ENCODE measurements at places on chromosomes 2 and 18. TPM values are rescaled to one million over a fixed set of nuclear protein-coding genes. Genes with fewer than 3 reads are reported as not detected.

DNA sequence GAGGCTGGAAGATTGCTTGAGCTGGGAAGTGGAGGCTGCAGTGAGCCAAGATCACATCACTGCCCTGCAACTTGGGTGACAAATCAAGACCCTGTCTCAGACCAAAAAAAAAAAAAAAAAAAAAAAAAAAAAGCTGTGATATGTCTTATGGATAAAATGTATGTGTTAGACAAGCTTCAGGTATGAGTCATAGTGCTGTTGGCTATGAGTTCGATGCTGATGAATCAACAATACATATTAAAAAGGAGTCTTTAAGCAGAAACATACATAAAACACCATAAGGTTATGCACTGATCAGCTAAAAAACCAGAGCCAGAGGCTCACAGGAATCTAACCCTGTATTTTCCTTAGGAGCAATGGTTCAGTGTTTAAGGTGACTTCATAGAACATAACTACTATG, 332.3 kb downstream of the NCKAP5 start:
- DNase-seq, result no peak
- no peaks in the 10 kb centered on the region for H3K4me1 ChIP-seq
- H3K4me3 ChIP-seq, result no peak overlapping the region

DNA sequence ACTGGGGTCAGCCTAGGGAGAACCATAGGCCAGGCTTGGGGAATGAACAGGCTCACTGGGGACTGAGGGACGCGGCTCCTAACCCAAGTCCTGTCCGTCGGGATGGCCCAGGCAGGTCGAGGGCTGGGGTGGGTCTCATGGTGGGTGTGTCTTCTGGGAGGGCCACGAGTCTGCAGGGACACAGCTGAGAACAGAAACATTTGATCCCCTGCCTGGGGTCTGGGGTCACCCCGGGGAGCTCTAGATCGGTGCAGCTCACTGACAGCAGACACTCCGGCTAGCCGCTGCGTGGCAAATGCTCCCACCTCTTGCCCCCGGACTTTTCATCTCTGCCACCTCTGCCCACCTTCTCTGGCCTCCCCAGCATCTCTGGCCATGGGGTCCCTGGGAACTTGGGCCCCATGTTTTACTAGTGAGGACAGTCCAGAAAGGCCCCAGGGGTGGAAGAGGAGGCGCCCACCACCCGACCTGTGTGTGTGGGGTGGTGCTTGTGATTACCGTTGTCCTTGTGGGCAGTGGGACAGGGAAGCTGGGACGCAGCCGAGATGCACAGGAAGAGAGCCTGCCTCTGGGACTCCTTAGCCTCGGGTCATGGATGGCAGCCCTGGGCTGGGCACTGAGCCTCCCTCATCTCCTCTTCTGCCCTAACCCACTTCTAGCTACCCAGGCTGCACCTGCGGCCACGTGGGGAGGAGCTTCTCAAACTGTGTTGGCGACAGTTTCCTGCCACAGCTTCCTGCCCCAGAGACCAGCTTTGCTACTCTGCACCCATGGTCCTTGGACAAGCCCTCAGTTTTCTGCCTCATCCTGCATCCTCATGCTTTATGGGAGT, 4.9 kb downstream of the ZAP70 start:
- peak overlapping the region; percentile 61 for H3K27ac ChIP-seq
- no peaks in the 10 kb centered on the region for H3K36me3 ChIP-seq
- no peaks in the 10 kb centered on the region for H3K4me1 ChIP-seq

CPO gene
- polyA plus RNA-seq, result 3.9 TPM

- no peak overlapping the region for H3K27ac ChIP-seq
- no peaks in the 10 kb centered on the region for H3K36me3 ChIP-seq
- H3K4me1 ChIP-seq, result no peaks in the 10 kb centered on the region
- no peak overlapping the region for H3K4me3 ChIP-seq
- no peak for DNase-seq
Measured at GRCh38 chr2:239044336-239044735, 196.5 kb downstream of the TWIST2 start.

- H3K27me3 ChIP-seq, result no peaks in the 10 kb centered on the region
- DNase-seq, result no peak
- H3K4me1 ChIP-seq, result no peaks in the 10 kb centered on the region
- no peak overlapping the region for H3K27ac ChIP-seq
- no peaks in the 10 kb centered on the region for H3K36me3 ChIP-seq
Measured at GRCh38 chr2:178324077-178324476, 126.9 kb downstream of the PRKRA start.

GRCh38 chr2:31258351-31258750, 24.4 kb downstream of the EHD3 start:
- no peak for DNase-seq
- no peaks in the 10 kb centered on the region for H3K27me3 ChIP-seq
- no peak overlapping the region for H3K27ac ChIP-seq
- no peaks in the 10 kb centered on the region for H3K4me1 ChIP-seq
- H3K4me3 ChIP-seq, result no peak overlapping the region
- H3K36me3 ChIP-seq, result peaks cover 7% of the 10 kb centered on the region

GRCh38 chr2:190634381-190634780, 14.5 kb upstream of the NAB1 start:
- H3K4me3 ChIP-seq, result no peak overlapping the region
- no peaks in the 10 kb centered on the region for H3K36me3 ChIP-seq
- H3K27ac ChIP-seq, result no peak overlapping the region
- H3K4me1 ChIP-seq, result no peaks in the 10 kb centered on the region

- H3K27ac ChIP-seq, result no peak overlapping the region
- no peaks in the 10 kb centered on the region for H3K4me1 ChIP-seq
- no peak for DNase-seq
- no peaks in the 10 kb centered on the region for H3K36me3 ChIP-seq
- no peaks in the 10 kb centered on the region for H3K27me3 ChIP-seq
Measured at GRCh38 chr2:37767959-37768925, 96.8 kb upstream of the CDC42EP3 start.

SPDYA gene
- polyA plus RNA-seq, result not detected

DNA sequence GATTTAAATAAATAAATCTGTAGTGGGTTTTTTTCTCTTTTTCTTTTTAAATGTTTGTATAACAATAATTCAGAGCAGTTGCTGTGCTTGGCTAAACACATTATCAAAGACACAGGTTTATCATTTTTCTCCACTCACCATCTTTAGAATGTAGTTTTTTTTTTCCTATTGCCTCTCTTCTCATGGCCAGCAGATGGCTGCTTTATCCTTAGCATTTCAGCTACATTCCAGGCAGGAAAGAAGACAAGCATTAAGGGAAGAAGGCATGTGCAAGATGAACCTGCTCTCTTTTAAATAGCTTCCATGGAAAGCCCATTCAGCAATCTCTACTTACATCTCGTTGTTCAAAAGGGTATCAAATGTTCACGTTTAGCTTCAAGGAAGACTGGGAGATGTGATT, 42.6 kb downstream of the ARHGAP15 start:
- H3K36me3 ChIP-seq, result no peaks in the 10 kb centered on the region
- peaks cover 3% of the 10 kb centered on the region for H3K4me1 ChIP-seq
- H3K27ac ChIP-seq, result no peak overlapping the region
- H3K4me3 ChIP-seq, result no peak overlapping the region
